ENCODE measurements at places on chromosomes 5 and 9.

- no peak for DNase-seq
Measured at GRCh38 chr5:168424594-168425323, 61.5 kb upstream of the RARS1 start.

- DNase-seq = no peak
Measured at GRCh38 chr5:98096155-98096554, 677.3 kb upstream of the RGMB start.

GRCh38 chr5:180129291-180130190, 58.0 kb upstream of the RNF130 start:
- DNase-seq = no peak

- DNase-seq = no peak
Measured at GRCh38 chr9:91817493-91818224, 132.4 kb downstream of the ROR2 start.

DNA sequence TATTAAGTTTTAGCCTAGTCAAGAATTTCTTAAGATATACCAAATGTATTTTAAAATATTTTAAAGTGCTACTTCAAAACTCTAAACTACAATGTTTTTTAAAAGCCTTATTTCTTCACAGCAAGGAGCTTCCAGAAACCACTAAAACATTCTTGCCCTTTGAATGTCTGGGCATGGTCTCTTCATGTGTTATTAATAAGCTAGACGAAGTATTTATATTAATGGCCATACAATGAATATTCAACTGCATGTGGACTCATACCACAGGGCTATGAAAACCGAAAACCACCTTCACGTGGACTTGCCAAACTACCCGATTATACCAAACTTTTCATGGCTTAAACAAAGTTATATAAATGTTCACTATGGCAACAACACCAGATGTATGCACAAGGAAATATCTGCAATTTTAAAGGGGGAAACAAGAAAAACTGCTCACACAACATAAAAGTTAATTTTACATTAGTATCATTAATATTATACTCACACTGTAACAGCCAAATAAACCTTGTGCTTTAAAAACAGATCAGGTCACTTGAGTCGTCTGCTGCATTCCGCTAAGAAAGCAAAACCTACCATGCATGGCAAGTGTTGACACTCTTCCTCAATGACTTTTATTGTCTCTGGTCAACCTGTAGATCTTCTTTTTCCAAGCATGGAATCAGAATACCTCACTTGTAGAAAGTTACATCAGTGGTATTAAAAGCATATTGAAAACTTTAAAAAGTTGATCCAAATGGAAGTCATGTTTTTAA, 246.3 kb downstream of the BNC2 start:
- DNase-seq = no peak

- DNase-seq = no peak
Measured at GRCh38 chr5:177448244-177448950, 1.8 kb downstream of the PRR7 start.

DNA sequence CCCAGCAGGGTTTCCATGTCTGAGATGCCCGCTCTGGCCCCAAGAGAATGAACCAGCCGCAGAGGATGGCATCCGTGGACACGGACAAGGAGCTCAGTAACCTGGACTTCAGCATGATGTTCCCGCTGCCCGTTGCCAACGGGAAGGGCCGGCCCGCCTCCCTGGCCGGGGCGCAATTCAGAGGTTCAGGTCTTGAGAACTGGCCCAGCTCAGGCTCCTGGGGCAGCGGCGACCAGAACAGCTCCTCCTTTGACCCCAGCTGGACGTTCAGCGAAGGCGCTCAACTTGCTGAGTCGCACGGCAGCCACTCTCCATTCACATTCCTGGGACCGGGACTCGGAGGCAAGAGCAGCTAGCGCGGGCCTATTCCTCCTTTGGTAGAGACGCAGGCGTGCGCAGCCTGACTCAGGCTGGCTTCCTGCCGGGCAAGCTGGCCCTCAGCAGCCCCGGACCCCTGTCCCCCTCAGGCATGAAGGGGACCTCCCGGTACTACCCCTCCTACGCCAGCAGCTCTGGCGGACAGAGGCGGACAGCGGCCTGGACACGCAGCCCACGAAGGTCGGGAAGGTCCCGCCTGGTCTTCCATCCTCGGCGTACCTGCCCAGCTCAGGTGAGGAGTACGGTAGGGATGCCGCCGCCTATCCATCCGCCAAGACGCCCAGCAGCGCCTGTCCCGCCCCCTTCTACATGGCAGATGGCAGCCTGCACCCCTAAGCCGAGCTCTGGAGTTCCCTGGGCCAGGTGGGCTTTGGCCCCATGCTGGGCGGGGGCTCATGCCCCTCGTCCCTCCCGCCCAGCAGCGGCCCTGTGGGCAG, 74.4 kb downstream of the INSL6 start:
- no peak for DNase-seq

GRCh38 chr5:113231653-113232000, 203.2 kb downstream of the TSSK1B start:
- DNase-seq = no peak

DNA sequence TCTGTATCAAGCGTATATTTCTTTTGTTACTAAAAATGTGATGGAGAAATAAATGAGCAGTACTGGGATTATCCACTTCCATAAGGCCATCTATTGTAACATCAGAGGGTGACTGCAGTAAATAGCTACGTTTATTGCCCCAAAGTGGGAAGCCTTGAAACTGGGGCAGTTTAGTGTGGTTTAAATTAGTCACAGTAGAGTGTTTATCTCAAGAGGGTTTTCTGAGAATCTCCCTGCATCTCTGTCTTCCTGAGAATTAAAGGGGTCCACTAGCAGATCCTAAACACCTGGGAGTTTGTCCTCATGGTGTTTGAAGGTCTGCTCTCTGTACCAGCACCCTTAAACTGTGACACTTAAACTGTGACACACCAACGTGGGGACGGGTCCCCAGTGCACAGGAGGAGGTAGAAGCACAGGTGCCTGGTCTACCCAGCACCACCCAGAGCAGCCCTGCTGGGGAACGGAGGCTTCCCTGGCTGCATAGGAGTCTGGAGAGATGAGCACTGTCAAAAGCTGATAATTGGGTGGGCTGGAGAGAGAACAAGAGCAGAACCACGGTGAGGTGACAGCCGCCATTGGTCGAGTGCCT, 25.2 kb downstream of the PRRC2B start:
- DNase-seq = no peak

DNA sequence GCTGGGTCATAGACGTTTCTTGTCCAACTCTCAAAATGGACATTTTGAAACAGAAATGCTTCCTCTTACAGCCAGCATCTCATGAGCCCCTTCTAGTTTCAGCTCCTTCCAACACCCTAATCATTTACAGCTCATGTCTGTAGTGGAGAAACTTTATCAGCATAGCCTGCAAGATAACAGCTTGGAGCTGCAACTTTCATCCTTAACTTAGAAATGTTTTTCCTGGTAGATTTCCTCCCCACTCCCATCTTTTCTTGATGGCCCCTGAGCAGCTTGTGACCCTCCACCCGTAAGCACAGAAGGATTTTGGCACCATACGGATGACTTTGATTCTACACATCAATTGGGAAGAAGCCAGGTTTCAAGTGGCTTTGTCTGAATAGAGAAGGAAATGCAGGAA, 53.5 kb upstream of the TGFBR1 start:
- no peak for DNase-seq

DNA sequence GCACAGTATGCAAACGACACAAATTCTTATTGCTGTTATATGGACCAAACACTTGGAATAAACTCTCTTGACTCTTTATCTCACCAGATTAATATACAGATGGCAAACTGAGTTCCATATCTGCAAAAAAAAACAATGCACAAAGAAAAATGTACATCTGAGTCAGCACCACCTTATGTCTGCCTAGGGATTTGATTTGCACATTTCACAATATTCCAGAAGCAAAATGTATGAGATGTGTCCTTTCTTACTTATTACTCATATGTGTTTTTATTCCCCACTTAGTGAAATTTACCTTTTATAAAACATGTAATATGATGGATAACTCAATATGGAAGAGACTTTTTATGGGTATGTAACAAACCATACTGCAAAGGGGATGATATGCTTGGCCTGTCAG, 236.9 kb downstream of the GLIS3 start:
- DNase-seq = no peak

GRCh38 chr5:169970911-169971765, 9.2 kb downstream of the INSYN2B start:
- DNase-seq = no peak

GRCh38 chr9:30967476-30967875, 1417.0 kb upstream of the ACO1 start:
- no peak for DNase-seq

DNA sequence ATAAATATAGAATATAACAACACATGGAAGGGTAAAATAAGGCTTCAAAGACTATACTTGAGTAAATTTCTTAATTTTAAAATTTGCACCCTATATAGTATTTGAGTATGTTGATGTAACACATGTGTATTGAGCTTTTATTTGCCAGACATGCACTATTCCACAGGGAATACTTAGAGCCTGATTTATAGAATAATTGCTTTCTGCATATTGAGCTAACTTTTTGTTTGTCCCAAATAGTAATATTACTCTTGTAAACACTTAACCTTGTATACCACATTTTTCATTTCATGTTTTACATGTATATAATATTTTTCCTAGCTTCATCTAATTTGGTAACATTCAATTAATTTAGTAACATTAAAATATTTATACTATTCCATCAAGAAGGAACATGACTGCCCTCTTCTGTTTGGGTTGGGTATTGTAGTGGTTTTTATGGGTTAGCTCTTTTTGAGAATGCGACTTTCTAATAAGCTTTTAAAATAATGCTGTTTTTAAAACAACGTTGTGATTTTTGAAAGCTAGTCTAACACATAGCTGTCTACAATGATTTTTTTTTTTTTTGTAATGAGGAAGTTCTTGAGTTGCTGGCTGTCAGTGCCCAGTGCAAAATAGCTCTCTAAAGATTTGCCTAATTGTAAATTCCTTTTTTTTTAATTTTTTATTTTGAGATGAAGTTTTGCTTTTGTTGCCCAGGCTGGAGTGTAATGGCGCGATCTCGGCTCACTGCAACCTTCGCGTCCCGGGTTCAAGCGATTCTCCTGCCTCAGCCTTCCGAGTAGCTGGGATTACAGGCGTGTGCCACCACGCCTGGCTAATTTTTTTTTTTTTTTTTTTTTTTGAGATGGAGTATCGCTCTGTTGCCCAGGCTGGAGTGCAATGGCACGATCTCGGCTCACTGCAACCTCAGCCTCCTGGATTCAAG, 4.8 kb downstream of the SUB1 start:
- DNase-seq = no peak

DNA sequence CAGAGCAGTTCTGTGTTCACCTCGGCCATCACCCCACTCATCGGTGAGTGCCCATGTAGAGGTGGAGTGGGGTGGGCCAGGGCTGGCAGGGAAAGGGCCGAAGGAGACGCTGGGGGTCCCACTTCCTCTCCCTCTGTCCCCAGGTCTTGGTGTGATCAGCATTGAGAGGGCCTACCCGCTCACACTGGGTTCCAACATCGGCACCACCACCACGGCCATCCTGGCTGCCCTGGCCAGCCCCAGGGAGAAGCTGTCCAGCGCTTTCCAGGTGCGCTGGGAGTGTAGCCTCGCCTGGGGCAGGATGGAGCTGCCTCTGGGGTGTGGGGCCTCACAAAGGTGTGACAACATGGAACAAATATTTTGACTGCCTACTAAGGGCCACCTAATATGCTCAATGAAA, 3.7 kb downstream of the PFN3 start:
- no peak for DNase-seq

GRCh38 chr9:130024597-130024994, 18.4 kb downstream of the FNBP1 start:
- no peak for DNase-seq

GRCh38 chr9:109497226-109498153, 617 bp downstream of the PTPN3 start:
- DNase-seq = no peak

DNA sequence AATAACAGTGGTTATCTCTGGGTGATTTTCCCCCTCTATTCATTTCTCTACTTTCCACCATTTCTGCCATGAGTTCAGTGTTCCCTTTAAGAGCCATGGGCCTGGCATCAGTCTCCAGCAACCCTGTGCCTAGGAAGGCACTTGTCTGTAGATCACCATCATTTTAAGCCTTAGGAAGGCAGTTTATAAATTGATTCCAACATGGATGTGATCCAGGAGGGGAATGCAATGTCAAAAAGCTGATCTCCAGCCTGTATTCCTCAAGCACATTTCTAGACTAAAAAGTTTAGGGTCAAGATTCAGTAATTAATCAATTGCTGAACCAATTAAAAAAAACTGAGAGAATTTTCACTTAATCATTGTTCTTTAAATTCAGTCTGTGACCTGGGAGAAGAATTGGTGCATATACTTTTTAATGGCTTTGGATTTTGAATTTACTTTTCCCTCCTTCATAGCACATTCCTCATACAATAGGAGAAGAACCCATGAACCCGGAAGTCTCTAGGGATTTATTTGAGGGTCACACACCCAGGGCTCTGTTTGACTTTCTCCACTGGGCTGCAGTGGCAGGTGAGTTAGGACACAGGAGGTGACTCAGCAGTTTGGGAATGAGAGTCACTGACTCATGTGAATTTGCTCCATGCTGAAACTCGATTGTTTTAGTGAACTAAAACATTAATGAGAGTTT, 6.1 kb upstream of the ERMP1 start:
- DNase-seq = no peak

DNA sequence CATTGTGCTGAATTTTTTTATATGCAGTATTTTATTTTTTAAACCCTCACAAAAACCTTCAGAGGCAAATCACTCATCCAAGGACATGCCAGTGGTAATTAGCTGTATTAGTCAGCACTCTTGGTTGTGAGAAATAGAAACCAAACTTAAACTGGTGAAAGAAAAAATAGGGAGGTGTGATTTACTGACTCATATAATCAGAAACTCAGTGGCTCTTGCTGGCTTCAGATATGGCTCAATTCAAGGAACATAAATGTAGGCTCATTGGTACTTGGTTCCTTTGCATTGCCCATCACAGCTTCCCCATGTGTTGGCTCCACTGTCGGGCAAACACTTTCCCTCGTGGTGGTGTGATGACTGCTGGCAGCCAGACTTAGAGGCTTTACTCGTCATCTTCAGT, 497.2 kb downstream of the MAT2B start:
- DNase-seq = no peak

GRCh38 chr9:26181836-26182235, 503.6 kb upstream of the TUSC1 start:
- no peak for DNase-seq

- no peak for DNase-seq
Measured at GRCh38 chr9:121529237-121529987, 29.8 kb upstream of the GGTA1 start.
